HuH-7.5 (cell line): ENCODE measurements at places on chromosomes 12 and 14.
A peak's percentile ranks its signal among the peaks of the same experiment; 100 is the strongest.

GRCh38 chr12:642633-643474, 20.4 kb downstream of the NINJ2 start:
- peak; percentile 84 for DNase-seq

GRCh38 chr12:10243818-10244520, 31.3 kb downstream of the GABARAPL1 start:
- no peak for DNase-seq

DNA sequence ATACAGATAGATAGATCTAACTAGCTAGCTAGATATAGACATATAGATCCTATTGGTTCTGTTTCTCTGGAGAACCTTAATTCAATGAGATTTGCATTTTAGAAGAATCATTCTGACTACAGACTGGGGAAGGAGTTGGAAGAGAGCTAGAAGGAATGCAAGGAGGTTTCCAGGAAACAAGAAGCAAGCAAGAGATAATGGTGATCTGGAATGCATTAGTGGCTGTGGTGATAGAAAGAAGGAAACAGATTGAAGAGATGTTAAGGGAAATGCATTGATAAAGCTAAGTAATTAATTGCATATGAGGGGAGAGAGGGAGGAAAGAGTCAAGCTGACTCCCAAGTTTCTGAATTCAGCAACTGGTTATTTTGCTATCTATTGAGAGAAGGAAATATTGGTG, 42.7 kb downstream of the DBX2 start:
- DNase-seq: no peak

- DNase-seq: no peak
These were observed 344.7 kb upstream of the GARIN6 start for GRCh38 chr12:99302874-99303273.

DNA sequence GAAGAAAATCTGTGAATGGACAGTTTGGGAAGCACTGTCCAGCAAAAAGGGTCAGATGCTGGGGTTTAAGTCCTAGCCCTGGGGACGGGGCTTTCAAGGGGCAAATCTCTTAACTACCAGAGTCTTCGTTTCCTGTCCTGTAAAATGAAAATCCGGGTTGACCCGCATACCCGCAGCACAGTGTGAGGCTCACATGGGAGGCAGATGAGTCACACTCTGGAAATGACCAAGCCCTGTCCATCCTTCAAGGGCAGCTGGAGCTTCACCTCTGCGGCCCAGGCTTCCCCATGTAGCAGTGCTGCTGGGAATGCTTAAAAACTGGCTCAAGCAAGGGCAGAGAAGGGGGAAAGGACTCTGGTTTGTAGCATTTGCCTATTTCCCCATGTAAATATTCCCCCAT, 19.0 kb downstream of the FAM181A start:
- no peak for DNase-seq

- DNase-seq: no peak
These were observed 635.8 kb upstream of the FOXG1 start for GRCh38 chr14:28130610-28131284.

DNA sequence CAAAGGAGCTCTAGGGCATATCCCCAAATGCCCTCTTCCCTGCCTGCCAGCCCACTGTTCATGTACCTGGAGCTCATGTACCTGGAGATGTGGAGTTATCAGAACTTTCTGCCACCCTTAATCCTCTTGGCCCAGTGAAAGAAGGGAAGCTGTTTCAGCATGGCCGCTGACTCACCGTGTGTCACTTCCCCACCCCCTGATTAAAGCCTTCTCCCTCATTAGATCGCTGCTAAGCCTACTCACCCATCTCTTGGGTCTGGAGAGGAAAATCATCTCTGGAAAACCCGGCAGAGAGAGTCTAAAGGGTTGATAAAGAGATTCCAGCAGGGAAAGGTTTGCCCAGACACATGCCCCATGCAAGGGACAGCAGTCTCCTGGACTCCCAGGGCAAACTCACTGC, 4.5 kb upstream of the LTBP2 start:
- DNase-seq: no peak

- DNase-seq: no peak
These were observed 56.5 kb downstream of the HCAR2 start for GRCh38 chr12:122646517-122647217.

DNA sequence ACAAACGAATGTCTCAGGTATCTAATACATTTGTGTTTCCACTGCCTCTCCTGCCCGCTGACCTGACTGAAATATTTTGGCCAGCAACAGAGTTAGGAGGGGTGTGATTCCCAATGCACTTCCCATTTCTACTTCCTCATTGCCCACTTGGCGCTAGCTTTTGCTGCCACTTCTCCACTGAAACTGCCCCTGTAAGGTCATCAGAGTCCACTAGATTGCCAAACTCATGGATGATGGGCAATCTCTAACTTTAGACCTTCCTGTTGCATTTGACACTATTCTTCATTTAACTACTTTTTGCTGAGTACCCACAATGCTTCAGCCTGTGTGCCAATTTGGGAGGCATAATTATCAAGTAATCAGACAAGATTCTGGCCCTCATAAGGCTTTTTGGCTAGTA, 40.8 kb downstream of the GPR65 start:
- no peak for DNase-seq

GRCh38 chr14:42045383-42045782, 438.7 kb downstream of the LRFN5 start:
- no peak for DNase-seq
